Aorta (tissue), 5 donors: ENCODE measurements at places on chromosomes 7 and 10. TPM values are rescaled to one million over a fixed set of nuclear protein-coding genes. Genes with fewer than 3 reads are reported as not detected.

DNA sequence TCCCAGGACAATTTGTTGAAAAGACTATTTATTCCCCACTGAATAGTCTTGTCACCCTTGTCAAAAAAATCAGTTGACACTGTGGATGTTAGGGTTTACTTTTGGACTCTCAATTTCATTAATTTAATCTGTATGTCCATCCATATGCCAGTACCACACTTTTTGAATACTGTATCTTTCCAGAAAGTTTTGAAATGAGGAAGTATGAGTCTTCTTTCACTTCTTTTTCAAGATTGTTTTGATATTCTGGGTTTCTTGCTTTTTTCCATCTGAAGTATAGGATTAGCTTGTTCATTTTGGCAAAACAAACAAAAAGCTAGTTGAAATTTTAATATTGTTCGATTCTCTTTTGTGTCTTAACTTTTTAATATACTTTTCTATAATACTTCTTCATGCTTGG, 21.7 kb downstream of the KLHDC10 start:
- DNase-seq: no peak

The CAMK2B gene
- total RNA-seq: 2.4 TPM

DNA sequence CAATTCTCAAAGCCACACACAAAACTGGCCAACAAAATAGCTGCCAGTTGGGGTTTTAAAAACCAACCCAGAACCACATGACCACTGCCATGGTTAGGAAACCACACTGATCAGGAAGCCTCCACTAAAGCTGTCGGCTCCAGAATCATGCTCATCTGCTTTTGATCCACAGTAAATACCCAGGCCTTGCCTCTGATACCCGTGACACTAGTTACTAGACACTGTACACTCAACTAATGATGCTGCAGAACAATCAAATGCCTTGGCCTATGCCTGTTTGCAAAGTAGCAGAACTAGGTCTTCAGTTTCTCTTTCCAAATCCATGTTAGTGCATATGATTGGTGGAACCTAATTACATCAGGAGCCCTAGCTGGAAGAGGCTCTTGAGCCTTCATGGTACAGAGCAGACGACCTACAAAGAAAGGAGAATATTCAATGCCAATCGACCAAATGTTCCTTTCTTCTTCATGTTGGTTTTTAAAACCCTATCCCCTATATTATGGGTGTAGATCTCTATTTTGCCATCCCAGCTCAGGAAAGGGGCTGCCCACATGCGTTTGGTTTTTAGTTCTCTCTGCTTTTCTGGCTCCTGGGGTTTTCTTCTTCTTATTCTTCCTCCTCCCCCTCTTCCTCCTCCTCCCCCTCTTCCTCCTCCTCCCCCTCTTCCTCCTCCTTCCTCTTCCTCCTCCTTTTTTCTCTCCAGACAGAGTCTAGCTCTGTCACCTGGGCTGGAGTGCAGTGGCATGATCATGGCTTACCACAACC, 76.6 kb downstream of the CNNM2 start:
- no peak for DNase-seq

- no peak for DNase-seq
Observed at GRCh38 chr10:77281719-77282118, 355.9 kb downstream of the KCNMA1 start.

The SFRP4 gene
- total RNA-seq: 98.6 TPM

- no peak for DNase-seq
Observed at GRCh38 chr7:128274884-128275603, 34.0 kb downstream of the LEP start.

The PTF1A gene
- total RNA-seq: not detected

GRCh38 chr7:70704831-70705346, 427.1 kb upstream of the GALNT17 start:
- DNase-seq: no peak

DNA sequence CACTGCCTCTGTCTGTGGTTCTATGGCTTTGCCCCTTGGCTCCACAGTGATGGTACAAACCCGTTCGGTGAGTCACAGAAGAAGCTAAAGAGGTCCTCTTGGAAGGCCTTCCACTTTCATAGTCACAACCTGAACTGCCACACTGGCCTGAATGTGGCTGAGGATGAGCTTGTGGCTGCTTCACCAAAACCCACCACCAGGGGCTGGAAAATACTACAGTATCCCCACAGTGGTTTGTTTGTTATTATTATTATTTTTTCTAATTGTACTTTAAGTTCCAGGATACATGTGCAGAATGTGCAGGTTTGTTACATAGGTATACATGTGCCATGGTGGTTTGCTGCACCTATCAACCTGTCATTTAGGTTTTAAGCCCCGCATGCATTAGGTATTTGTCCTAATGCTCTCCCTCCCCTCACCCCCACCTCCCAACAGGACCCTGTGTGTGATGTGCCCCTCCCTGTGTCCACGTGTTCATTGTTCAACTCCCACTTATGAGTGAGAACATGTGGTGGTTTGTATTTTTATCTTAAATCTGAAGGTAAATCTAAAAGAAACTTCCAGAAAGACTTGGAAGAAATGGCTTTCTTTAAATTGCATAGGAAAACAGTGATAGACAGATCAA, 160.8 kb upstream of the NPSR1 start:
- DNase-seq: no peak

GRCh38 chr7:66953044-66953427, 32.0 kb downstream of the TMEM248 start:
- no peak for DNase-seq

DNA sequence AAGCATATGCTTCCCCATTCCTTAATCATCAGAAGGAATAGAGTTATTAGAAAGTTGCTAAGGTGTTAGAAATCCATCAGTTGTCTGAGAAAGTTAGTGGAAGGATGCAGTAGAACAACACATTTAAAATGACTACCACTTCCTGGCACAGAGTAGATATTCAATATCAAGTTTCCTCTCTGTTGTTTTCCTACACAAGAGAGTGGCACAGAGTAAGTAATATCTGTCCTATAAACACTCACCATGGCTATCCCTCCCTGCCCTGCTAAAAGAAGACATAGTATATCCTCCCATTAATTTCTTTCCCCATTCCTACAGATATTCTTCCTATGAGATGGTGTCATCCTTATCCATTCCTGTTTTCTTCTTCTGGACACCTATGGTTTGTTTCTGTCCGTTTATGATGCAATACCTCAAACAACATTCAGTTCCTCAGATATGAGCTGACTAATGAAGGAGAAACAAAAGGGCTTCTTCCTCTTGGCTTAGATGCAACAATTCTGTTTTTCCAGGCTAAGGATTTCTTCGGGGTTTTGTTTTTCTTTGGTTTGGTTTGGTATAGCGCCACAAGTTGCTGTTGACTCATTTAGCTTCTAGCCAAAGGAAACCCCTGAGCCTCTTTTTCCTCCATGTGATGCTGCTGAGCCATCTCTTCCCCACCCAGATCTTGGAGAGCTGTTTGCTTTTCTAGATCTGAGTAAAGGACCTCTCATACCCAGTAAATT, 32.9 kb upstream of the BPGM start:
- DNase-seq: no peak

DNA sequence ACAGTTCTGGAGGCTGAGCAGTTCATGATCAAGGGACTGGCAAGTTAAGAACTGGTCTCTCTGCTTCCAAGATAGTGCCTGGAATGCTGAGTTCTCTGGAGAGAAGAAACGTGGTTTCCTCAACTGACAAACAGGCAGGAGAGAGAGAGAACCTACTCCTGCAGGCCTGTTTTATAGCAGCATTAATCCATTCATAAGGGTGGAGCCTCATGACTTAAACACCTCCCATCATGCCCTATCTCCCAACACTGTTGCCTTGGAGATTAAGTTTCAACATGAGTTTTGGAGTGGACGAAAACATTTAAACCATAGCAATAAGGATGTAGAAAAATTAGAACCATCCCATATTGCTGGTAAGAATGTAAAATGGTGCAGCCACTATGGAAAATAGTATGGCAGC, 32.3 kb upstream of the IMMP2L start:
- no peak for DNase-seq

DNA sequence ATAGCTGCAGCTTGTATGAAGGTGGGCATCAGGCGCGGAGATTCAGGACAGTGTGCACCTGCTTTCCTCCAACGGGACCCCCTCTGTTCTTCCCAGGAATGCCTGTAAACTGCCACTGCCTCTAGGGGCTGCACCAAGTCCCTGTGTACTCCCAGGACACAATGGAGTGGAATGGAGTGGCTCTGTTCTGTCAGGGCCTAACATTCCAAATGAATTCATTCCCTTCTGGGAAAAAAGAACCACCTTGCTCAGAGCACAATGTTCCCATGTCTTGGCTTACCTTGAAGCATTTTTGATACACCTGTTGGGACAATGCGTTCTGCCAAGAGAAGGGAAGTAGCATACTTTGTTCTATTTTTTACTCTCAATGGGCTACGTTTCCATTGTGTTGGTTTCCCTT, 339.4 kb downstream of the FRMD4A start:
- no peak for DNase-seq

GRCh38 chr10:45151467-45152214, 150.9 kb downstream of the ZNF22 start:
- DNase-seq: no peak

DNA sequence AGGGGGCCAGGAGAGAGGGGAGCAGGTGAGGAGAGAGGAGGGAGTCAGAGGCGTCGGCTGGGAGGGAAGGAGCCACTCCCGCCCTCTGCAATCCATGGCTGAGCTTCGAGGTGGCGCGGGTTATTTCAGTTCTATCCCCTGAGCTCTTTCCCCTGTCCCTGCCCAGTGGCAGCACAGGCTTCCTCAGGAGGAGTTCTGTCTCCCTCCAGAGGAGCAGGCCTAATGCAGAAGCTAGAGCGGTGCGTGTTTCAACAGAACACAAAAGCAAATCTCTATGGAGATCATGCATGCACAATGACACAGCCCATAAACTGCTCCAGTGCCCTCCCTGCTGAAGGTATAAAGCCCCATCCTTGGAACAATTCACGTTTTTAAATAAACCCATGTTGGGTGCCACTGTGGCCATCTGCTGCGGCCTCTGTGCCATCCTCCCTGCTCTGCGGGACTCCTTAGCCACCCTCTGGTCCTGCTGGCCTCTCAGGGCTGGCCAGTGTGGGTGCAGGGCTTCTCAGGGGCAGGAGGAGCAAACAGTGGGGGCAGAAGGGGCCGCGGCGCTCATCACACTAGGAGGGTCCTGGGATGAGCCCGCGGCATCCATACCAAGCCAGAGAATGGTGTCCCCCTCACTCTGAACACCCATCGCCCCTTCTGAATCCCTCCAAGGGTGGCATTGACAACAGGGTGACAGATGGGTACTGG, 192.6 kb upstream of the LYZL2 start:
- DNase-seq: no peak

The ASB15 gene
- total RNA-seq: not detected
